ENCODE measurements at places on chromosomes 7 and 10. TPM values are rescaled to one million over a fixed set of nuclear protein-coding genes. Genes with fewer than 3 reads are reported as not detected.

DNA sequence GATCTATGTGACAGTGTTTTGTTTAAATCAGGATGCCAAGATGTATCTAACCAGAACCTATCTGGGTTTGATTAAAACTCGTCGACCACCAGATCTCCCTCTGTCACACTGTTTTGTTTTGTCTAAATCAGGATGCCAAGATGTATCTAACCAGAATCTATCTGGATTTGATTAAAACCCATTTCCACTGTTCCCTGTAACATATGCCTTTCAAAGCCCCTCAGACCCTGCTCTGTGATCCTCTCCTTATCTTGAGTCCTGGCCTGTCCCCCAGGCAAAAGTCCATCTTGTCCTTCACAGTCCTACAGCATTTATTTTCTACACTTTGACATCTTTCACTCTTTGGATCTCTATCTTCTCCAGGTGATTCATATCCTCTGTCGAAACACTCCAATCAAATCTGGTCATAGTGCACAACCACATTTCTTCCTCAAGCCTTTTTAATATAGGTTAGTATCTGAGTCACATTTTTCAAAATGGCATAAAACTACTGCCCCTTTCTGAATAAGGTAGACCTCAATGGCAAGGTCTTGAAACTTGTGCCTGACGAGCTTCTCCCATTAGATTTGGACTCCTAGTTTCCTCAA is 32.5 kb downstream of the ERLIN1 start:
- no peak for DNase-seq
- no peak overlapping the region for H3K4me3 ChIP-seq
- peaks cover 61% of the 10 kb centered on the region for H3K36me3 ChIP-seq

DNA sequence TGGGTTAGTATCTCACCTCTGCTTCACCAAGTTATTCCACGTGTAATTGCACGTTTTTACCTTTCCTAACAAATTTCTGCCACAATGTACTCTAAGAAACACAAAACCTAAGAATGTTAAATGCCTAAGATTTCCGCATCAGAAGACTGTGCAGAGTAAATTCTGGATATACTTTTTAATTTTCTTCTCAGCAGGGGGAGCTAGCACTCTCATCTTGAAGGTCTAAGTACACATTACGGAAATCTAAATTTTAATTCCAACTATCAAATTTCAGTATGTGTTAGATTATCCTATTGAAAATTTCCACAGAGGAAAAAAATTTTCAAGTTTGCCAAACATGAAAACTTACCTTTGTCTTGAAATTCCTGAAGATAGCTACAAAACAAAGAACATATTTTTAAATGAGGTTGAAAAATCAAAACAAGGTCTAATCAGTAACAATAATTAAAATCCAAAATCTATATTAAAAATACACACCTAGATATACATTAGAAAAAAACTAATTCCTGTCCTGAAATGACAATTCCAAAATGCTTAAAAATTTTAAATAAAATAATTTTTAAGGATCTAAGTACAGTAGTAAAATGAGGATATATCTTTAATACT is 10.5 kb downstream of the SKAP2 start:
- H3K4me3 ChIP-seq: no peak overlapping the region
- no peak for DNase-seq
- H3K36me3 ChIP-seq: no peaks in the 10 kb centered on the region
- peaks cover 7% of the 10 kb centered on the region for H3K4me1 ChIP-seq

Gene NRCAM
- total RNA-seq: 3.2 TPM

GRCh38 chr7:141944811-141945210 is 2.0 kb downstream of the CLEC5A start:
- no peaks in the 10 kb centered on the region for H3K36me3 ChIP-seq
- H3K27ac ChIP-seq: no peak overlapping the region
- no peaks in the 10 kb centered on the region for H3K27me3 ChIP-seq
- no peak overlapping the region for H3K4me3 ChIP-seq
- H3K4me1 ChIP-seq: peaks cover 3% of the 10 kb centered on the region

Gene SFMBT2
- total RNA-seq: 27.6 TPM

Gene SEC61G
- 162 TPM for total RNA-seq

Gene AOAH
- total RNA-seq: 10.4 TPM

Gene C10orf143
- total RNA-seq: 5.1 TPM

DNA sequence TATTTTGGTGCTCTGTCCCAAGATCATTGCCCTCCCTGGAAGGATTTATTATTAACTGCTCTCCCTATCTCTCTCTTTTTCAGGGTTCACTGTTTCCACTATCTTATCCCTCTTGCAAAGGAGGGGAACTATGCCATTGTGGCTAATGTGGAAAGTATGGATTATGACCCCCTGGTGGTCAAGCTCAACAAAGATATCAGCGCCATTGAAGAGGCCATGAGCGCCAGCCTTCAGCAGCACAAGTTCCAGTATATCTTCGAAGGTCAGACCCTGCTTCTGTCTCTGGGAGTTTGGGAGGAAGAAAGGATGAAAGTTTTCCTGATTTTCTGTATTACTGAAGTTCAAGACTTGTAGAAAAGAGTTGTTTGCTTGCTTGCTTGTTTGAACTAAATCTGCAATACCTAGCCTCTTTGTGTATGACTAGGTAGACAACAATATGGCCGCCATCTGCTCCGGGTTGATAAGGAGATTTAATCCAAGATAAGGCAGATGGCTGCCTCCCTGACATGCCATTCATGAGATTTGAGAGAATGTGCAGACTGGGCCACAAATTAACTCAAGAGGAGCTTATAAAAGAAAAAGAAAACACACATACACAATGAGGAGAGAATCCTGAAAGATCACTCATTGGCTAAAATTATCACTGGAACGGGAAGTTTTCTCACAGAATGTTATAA is 122.2 kb upstream of the LRGUK start:
- no peaks in the 10 kb centered on the region for H3K27me3 ChIP-seq
- no peak overlapping the region for H3K4me3 ChIP-seq
- DNase-seq: no peak
- no peaks in the 10 kb centered on the region for H3K4me1 ChIP-seq
- no peak overlapping the region for H3K27ac ChIP-seq

Gene PHKG1
- 2.9 TPM for total RNA-seq
